Epithelial cell of proximal tubule (primary cell): ENCODE measurements at places on chromosomes 3 and 15.

GRCh38 chr3:127113571-127113891 is 79.4 kb upstream of the PRR23E start:
- no peak for DNase-seq

DNA sequence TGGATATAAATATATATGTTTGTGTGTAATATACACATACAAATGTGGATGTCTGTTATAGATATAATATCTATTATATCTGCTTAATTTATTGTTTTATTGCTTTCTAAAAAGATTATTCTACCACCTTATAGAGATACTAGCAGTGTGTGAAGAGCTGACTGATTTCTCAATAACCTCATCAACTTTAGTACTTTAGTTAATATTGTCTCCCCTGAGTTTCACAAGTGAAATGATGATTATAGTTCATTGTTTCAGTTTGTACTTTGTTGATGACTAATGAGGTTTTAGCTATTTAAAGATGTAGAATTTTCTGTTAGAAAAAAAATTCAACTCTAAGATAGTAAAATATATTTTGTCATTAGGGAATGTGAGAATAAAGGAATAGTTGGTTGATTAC is 11.4 kb downstream of the RSRC1 start:
- DNase-seq = no peak

GRCh38 chr3:119657887-119658702 is 2.3 kb downstream of the POPDC2 start:
- no peak for DNase-seq

GRCh38 chr3:194561306-194561974 is 71.8 kb downstream of the TMEM44 start:
- no peak for DNase-seq

- DNase-seq = no peak
These were observed 153.7 kb upstream of the BFSP2 start for GRCh38 chr3:133246119-133246518.
